ENCODE measurements at places on chromosomes 16 and 17.

- DNase-seq = no peak
These were observed 101.2 kb downstream of the ZNF423 start for GRCh38 chr16:49754495-49755312.

- no peak for DNase-seq
These were observed 54.1 kb downstream of the XYLT1 start for GRCh38 chr16:17416461-17417311.

GRCh38 chr17:66445229-66445628 is 142.8 kb downstream of the PRKCA start:
- DNase-seq = no peak

DNA sequence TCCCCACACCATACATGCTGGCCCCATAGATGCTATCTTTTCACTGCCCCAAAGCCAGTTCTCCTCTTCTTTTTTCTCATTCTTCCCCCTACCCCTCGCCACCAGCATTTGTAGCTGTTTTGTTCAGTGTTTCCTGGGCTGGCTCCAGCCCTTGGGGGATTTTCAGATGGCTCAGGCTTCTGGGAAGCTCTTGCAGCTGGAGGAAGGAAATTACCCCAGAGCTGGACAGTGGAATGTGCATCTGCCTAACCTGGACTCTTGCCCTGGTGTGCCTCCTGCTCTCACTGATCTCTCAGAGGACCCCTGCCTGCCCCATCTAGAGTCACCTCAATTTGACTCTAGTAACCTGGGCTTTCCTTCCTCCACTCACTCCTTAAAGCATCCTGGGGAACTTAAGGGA is 82.8 kb downstream of the MYH13 start:
- DNase-seq = peak; percentile 49

GRCh38 chr17:32773856-32774694 is 102.8 kb downstream of the MYO1D start:
- no peak for DNase-seq
